ENCODE measurements at places on chromosomes 2 and 18. TPM values are rescaled to one million over a fixed set of nuclear protein-coding genes. Genes with fewer than 3 reads are reported as not detected.

DCC gene
- total RNA-seq = 0.02 TPM

PHLPP1 gene
- 6.3 TPM for total RNA-seq

LOXHD1 gene
- 0.21 TPM for total RNA-seq

SMYD1 gene
- 658 TPM for total RNA-seq

IGFBP5 gene
- 110 TPM for total RNA-seq

SULT1C4 gene
- 1.2 TPM for total RNA-seq

LAMA3 gene
- total RNA-seq = 5.3 TPM
